ENCODE measurements at places on chromosomes 4 and X.

DNA sequence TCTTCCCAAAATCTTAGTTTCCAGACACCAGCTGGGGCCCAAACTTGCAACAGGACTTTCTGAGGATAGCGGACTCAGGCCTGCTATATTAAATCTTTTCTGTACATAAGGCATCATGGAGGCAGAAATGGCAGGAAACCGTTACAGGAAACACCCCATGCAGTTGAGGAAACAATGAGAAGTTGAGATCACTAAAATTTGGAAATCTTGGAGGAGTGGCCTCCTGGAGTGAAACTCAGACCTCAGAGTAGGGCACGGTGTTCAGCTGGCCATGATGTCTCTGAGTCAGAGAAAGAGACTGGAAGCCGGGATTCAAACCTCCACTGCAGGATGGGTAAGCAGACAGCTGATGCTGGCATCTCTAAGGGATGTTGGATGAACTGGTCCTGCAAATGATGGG lies 372.6 kb upstream of the CTSO start:
- no peak for DNase-seq

- DNase-seq, result no peak
Observed at GRCh38 chr4:95599777-95600400, 51.1 kb upstream of the UNC5C start.

- DNase-seq, result peak; percentile 25
Observed at GRCh38 chr4:140071806-140072205, 82.2 kb downstream of the MAML3 start.

GRCh38 chr4:13097971-13098370 lies 386.2 kb downstream of the RAB28 start:
- no peak for DNase-seq

DNA sequence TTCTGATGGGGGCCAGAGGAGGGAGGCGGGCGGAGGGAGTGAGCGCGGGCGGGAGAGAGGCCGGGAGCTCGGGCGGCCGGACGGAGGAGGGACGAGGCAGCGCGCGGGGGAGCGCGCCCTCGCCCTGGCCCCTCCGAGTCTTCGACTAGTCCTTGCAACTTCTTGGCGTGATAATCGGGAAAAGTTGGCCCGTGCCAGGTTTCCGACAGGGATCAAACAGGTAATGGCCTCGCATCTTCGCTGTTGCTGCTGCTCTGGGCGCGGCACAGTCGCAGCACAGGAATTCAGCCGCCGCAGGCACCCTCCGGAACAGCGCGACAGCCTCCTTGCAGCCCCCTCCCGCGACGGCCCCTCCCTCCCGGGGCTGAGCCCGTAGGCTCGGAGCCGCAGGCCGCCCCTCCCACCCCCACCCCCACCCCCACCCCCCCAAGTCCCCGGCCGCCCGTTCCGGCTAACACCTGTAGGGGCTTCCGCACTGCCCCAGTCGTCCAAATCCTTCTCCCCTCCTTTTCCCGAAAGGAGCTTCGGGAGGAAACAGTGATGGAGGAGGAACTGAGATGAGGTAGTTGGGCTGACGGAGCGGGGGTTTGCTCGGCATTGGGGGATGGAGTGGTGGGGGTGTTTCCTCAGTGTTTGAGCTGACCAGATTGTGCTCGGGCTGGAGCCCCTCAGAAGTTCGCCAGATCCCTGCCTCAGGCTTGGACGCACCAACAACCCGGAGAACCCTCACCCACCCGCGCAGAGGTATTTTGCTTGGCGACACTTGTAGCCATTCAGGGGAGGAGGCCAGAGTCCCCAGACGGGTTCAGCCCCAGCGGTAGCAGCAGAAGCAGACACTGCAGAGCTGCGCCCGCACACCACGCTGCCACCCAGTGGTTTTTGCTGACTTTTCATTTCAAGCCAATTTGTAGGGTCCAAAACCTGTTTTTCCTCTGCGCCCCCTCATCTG lies at the start of gene FGF13:
Gene FGF13, minus strand, starts transcription at position 319 of the 949 bp plus-strand sequence. CDS start 714 bp downstream, outside the sequence.
- DNase-seq, result no peak

- DNase-seq, result no peak
Observed at GRCh38 chr4:96776920-96777527, 937.1 kb downstream of the PDHA2 start.

GRCh38 chrX:389021-389441 lies 2.3 kb upstream of the PPP2R3B start:
- DNase-seq, result no peak

DNA sequence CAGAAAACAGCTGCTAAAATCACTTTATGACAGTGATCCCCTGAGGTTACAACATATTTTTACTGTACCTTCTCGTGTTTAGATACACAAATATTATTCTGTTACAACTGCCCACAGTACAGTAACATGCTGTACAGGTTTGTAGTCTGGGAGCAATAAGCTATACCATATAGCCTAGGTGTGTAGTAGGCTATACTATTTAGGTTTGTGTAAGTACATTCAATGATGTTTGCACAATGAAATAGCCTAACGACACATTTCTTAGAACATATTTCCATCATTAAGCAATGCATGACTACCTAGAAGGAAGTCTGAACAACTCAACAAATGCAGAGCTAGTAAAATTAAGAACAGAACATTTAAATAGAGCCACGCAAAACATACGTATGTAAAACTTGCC lies 112.7 kb downstream of the ZAR1 start:
- no peak for DNase-seq

DNA sequence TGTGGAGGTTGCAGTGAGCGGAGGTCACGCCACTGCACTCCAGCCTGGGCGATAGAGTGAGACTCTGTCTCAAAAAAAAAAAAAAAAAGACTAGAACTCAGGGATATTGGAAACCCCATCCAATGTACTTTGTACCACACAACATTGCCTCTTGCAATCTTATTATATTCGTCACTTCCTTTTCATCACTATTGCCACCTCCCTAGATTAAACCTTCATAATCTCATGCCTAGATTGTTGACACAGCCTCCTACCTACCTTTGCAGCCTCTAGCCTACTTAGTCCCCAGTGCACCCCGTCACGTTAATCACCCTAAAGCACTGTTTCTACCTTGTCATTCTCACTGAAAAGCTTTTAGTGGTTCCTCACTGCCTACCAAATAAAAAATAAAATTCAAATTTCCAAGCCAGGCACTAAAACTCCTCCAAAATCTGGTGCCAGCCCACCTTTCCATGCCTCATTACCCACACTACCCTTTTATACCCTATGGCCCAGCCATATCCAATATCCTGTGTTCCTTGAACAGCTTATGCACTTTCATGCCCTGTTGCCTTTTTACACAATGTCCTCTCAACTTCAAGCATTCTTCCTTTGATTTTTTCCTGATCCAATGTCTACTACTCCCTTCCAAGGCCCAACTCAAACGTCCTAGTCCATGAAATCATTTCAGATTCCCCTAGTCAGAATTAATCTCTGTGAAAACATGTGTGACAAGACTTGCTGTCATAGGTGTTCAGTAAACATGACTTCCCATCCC lies 23.6 kb upstream of the GJB1 start:
- DNase-seq, result no peak

GRCh38 chr4:73800206-73800605 lies 36.3 kb upstream of the CXCL6 start:
- no peak for DNase-seq

GRCh38 chrX:129544780-129545179 lies 4.7 kb downstream of the OCRL start:
- no peak for DNase-seq

DNA sequence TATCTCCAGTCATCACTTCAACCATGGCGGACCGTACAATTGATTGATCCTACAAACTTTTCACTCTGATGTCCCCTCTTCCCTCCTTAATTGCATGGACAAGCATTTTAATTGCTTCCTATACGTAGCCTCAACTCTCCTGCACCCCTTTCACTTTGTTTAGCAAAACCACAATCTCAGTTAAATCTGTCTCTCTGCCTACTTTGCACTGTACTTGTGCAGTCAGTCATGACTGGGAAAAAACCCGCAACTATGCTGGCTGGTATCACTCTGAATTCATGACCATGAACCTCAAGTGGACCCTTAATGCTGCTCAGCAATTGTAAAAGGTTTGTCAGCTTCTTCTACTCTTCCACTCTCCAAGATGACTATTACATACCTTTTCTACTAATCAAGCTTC lies 51.7 kb upstream of the AFF2 start:
- no peak for DNase-seq

- no peak for DNase-seq
Observed at GRCh38 chrX:123303429-123303828, 119.4 kb downstream of the GRIA3 start.

- no peak for DNase-seq
Observed at GRCh38 chr4:113411496-113411938, 350.0 kb downstream of the CAMK2D start.

DNA sequence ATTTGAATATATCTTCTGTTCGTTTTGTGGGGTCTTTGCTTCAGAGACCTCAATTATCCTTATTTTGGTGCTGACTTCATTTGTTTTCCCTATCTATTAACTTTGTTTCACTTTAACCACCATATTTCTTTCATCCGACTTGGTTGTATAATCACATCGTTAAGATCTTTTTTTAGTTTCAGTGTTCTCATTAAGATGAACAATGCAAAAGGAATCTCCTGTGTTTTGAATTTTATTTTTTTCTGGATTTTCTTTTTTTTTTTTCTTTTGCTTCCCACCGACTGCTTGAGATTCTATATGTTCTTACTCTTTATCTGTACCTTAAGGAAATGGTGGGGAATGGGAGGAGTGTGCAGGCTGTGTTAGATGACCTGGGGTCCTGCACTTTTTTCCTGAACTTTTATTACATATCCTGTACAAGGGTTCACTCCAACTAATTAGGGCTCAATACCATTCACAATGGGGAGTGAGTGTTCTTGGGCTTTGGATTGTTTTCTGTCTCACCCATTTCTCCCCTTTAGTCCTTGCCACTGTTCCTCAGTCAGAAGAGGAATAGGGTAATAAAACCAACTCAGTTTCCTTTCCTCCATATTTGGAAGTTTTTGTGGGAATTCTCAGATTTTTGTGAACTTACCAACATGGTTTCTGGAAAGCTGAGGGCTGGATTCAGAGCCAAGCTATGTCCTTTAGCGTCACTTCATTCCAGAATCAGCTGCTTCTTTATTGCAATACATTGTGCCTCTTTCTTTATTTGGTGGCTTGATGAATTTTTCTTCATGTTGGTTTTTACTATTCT lies 43.2 kb upstream of the BMPR1B start:
- DNase-seq, result no peak

- DNase-seq, result no peak
Observed at GRCh38 chr4:6196871-6197270, 3.5 kb downstream of the JAKMIP1 start.

DNA sequence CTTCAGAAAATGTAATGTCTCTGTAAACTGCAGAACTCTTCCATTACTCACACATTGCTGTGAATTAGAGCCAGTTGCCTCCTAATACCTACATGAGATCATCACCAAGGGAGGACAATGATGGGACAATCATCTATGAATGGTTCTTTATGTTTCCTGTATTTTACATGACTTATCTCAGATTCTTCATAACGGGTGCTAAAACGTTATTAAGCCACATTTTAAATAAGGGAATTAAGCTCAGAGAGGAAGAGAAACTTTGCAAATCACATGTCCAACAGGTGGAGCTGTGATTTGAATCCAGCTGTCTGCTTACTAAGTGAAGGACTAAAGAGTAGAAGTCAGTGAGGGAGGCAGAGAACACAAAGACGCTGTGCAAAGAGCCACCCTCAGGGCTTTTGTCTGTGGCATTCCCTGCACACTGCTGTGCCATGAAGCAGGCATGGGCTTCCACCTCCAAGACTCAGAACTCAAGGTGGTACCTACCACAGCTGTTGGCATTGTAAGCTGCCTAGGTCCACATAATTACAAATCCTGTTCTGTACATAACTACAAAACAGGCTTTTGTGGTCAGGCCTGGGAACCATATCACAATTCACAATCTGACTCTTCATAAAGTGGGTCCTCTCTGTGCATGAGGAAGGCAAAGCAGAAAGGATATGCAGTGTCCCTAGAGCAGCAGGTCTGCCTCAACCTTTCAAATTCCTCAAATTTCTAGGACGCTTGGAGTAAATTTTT lies 12.8 kb downstream of the TBC1D9 start:
- no peak for DNase-seq

- DNase-seq, result no peak
Observed at GRCh38 chr4:148396986-148397673, 45.1 kb downstream of the NR3C2 start.

GRCh38 chr4:4259484-4260100 lies 11.6 kb upstream of the TMEM128 start:
- no peak for DNase-seq

DNA sequence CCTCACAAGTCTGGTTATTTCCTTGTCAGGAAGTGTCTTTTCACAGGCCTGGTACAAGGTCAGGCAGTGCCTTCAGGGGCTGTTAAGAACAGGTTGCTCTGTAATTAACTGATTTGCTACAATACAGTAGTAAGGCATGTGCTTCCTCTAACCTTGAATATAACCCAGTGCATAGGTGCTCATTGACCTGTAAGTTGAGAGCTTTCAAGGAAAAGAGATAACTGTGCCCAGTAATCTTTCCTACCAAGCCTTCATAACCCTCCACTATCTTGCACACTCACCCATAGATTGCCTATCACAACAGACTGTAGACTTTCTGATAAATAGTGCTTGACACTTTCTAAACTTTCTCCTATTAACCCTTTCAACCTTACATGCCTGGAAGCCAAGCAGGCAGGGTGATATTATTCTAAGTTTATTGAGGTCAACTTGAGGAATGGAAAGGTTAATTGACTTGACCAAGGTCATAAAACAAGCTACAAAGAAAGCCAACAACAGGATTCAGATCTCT lies 148.1 kb downstream of the PPARGC1A start:
- DNase-seq, result no peak

DNA sequence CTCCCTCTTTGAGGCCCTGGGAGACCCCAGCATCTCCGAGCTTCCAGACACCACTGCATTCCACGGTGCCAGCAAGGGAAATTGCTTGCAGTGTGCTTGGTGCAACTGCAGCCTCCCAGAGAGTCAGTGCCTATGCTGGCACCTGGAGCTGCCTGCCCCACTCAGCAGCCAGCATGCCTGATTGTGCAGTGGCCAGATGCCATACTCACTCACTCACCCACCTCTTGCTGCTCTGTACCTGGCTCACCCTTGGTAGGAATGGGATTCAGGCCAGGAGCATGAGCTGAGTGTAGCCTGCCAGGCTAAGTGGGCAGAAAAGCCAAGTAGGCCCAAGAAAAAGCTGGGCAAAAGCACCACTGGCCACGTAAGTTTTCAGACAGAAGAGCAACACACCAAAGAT lies 651.4 kb downstream of the GABRG1 start:
- DNase-seq, result no peak
